ENCODE measurements at places on chromosomes 1 and 21.

DNA sequence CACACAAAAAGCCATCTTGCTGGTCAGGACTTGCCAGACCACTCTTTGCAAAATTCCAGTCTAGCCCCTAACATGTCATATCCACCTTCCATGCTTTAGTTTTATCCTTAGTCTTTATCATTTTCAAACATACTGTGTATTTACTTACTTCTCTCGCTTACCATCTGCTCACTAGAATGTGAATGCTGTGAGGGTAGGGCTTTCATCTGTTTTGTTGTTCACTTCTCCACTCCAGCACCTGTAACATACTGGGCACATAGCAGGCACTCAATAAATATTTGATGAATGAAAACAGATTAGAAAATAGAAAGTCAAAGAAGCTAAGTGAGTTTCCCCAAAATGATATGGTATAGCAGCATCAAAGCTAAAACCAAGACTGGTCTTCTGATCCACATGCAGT lies 79.9 kb downstream of the OLFML2B start:
- no peak for DNase-seq

GRCh38 chr1:226676381-226676780 lies 62.7 kb downstream of the ITPKB start:
- no peak for DNase-seq

- no peak for DNase-seq
These were observed 112.5 kb downstream of the USH2A start for GRCh38 chr1:216310776-216311175.

DNA sequence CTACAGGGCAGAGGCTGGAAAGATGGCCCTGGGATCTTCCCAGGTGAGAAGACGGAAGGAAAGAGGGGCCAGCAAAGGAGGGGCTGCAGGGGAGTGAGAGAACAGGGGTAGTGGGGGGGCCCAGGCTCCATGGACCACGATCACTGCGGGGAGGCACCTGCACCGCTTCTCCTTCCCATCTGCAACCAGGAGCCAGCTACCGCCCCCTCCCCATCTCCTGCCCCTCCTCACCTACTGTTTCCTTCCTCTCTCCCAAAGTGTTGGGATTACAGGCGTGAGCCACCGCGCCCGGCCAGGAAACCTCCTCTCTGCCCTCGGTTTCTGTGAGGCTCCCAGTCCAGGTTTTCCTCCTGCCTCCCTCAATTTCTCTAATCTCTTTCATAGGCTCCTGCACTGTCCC lies 19.4 kb downstream of the KIAA2013 start:
- DNase-seq = no peak

- DNase-seq = no peak
These were observed 91.6 kb downstream of the GALNT2 start for GRCh38 chr1:230158415-230159291.

- no peak for DNase-seq
These were observed 276.2 kb downstream of the CACNA1E start for GRCh38 chr1:181759481-181759880.

- no peak for DNase-seq
These were observed 1219.0 kb upstream of the ADGRL4 start for GRCh38 chr1:80225510-80225909.

- DNase-seq = no peak
These were observed 16.9 kb downstream of the MTF2 start for GRCh38 chr1:93095804-93096585.

- no peak for DNase-seq
These were observed 274.2 kb downstream of the GRIK3 start for GRCh38 chr1:36760081-36760480.

GRCh38 chr1:81231729-81232038 lies 569.0 kb upstream of the ADGRL2 start:
- DNase-seq = no peak

DNA sequence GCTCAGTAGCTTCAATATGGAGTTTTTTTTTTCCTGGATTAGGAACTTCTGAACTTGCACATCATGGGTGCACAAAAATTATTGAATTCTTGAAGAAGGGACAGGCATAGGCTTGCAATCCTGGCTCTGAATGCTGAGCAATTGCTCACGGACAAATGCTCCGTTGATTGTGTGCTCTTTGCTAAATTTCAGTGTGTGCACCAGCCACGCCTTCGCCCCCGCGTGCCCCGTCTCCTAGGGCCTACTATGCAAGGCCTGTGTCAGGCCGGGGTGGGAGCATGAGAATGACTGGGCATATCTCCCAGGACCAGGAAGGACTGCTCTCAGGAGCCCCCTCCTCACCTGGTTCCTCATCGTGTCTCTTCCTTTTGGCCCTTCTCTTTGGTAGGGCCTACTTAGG lies 17.4 kb downstream of the IL6R start:
- no peak for DNase-seq

- no peak for DNase-seq
These were observed 141.4 kb downstream of the RUNX1 start for GRCh38 chr21:34907461-34908418.

DNA sequence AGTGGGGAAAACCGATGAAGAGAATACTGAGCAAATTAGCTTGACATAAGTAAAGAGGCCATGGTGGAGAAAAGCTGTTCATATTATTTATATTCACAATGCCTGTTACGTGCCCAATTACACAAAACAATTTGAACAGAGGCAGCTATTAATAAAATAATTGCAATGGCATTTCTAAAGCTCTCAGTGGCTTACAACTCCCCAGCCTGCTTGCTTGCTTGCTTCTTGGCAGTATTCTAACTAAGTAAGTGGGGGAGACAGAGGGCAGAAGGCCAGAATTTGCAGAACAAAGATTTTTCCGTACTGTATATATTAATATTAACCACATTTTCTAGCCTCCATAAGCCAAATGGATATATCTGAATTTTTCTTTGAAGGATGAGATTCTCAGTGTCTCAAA lies 12.9 kb downstream of the PTPN14 start:
- no peak for DNase-seq

GRCh38 chr1:201004732-201005131 lies 18.8 kb downstream of the KIF21B start:
- DNase-seq = no peak

- DNase-seq = no peak
These were observed 157.9 kb upstream of the NRIP1 start for GRCh38 chr21:15222707-15223106.

DNA sequence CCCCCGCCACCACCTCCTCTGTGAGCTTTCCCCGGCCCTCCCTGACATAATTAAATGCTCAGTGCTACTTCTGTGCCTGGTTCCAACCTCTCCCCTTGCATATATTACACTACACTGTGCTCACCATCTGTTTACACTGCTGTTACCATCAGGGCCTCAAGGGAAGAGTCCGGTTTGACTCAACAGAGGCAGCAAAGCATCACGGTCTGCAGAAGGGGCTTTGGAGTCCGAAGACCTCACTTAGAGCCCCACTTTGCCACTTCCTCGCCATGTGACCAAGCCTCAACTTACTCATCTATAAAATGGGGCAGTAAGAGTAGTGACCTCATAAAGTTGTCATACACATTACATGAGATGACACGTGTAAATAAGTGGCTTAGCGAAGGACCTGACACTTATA lies 27.4 kb downstream of the KCNN3 start:
- no peak for DNase-seq

DNA sequence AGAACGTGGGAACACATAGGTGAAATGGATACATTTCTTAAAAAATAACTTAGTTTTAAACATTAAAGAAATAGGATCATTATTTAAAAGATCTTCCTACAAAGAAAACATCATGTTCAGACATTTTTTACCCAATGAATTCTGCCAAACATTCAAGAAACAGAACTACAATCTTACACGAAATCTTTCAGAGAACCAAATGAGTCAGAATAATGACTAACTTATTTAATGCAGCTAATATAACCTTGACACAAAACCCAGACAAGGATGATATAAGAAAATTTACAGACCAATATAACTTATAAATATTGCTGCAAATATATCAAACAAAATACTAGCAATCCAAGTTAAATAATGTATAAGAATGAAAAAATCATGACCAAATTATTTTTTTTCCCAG lies 220.1 kb upstream of the KCNK2 start:
- DNase-seq = no peak

DNA sequence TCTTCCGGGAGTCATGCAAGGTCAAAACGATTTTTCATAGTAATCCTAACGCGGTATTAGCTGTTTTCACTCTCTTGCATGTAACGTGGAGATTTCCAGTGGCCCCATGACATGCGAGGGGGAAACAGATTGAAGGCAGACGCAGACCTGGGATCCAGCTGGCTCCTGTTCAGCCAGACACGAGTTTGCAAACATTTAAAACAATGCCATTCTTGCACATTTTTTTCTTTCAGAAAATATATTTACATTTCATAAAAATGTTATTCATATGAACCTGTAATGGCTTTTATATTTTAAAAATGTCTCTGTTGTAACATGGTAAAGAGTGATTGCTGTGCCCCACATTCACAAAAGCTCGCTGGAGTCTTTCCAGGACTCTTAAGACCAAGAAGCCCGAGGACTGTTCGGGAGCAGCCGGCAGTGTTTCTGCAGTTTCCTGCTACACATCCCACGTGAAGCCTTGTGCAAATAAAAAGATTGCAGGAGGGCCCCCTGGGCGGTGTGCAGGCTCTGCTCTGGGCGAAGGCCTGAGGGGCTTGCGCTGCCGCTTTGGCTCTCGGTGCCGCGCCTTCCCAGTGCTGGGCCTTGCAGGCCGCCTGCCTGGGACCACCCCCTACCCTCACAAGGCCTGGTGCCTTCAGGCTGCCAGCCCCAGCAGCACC lies 184.9 kb downstream of the DYRK1A start:
- no peak for DNase-seq

DNA sequence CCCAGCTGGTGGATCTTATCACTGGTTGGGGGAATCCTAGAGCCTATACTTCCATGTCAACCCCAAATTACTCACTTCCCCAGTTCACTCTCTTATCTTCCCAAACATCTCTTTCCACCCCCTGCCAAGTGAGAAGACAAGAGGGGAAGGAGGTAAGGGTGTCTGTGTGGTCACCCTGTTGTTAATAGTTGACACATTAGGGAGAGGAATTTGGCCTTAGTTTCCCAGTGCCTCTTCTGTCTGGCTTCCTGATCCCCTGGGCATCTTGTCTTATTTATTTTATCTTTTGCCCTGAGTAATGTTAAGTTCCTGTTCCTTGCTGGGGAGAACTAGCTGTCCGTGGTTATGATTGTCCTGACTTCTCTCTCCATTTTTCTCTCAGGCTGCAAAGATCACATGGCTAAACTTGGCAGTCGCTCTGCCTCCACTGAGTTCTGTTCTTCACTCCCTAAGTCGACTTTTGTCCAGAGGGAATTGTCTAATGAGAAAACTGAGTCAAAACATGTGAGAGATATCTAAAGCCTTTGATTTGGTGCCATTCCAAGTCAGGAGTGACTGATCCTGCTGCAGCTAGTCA lies 157.1 kb upstream of the SYT6 start:
- DNase-seq = no peak

GRCh38 chr1:223684488-223684792 lies 18.9 kb upstream of the CAPN8 start:
- no peak for DNase-seq

DNA sequence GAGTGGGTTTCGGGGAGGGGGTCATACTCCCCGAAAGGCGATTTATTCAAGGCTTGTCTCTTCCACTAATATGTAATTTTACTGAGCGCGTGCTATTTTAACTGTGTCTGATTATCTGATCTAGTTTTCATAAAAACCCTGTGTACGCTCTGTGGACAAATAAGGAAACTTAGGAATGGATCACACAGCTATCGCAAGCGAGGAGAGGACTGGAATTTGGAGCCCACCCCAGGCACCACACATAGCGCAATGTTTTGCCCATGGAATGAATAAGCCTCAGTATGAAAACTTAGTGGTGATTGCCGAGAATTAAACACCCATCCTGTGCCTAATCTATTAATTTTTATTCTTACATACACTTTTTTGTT lies 9.8 kb upstream of the RAB42 start:
- no peak for DNase-seq

GRCh38 chr21:45513003-45513717 lies 29.1 kb downstream of the SLC19A1 start:
- DNase-seq = no peak
